ENCODE measurements at places on chromosomes 5 and 9.

- no peak for DNase-seq
Measured at GRCh38 chr5:165565911-165566310, 2060.5 kb downstream of the MAT2B start.

DNA sequence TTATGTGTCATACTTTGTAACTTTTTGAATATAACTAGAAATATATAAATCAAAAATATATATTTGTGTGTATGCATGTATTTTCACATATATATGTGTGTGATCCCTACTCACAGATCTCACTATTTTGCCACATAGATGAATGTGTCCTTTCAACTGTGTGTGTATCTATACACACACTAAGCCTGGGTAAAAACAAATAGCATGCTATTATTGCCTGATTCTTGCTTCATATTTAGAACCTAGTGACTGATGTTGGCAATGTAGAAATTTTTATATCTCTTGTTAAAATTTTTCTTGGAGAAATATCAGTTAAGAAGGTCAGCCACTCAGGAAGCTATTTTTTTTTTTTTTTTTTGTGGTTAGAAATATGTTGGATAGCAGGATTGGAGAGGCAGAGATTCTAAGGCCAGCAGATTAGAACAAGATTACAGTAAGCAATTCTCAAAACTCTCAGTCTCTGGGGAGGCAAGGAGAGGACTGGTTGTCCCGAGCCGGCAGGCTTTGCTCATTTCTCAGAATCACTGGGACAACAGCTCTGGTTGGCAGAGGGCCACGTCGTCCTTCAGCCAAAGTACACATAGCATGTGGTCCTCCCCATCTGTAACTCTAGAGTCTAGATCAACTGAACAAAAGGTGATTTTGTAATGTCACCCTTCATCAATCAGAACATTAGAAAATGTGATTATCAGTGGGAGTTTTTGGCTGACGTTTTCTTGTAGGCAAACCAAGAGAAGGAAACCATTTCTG, 19.7 kb downstream of the C6 start:
- no peak for DNase-seq

GRCh38 chr5:143791848-143792731, 19.9 kb upstream of the HMHB1 start:
- no peak for DNase-seq

GRCh38 chr9:124327491-124327890, 69.7 kb downstream of the NEK6 start:
- no peak for DNase-seq

- no peak for DNase-seq
Measured at GRCh38 chr5:42600441-42600840, 156.2 kb upstream of the CCDC152 start.
